ENCODE measurements at places on chromosomes 3 and 15.
A peak's percentile ranks its signal among the peaks of the same experiment; 100 is the strongest.

DNA sequence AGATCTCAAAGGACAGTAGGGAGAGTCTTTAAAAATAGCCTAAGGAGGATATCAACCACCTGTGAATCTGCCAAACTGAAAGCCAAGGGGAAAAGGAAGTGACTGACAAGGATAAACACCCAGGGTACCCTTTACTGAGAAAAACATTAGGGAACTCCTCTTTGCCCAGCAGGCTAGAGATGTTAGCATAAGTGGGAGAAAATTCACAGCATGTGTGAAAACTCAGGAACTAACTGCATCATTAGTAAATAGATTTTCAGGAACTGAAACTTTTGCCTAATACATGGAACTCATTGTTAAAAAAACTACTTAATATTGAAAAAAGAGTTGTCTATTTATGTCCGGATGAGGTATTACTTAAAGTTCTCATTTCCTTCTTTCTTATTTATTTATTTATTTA lies 375.5 kb downstream of the NTRK3 start:
- DNase-seq: no peak

- no peak for DNase-seq
Observed at GRCh38 chr3:59526999-59527398, 477.2 kb upstream of the CFAP20DC start.

DNA sequence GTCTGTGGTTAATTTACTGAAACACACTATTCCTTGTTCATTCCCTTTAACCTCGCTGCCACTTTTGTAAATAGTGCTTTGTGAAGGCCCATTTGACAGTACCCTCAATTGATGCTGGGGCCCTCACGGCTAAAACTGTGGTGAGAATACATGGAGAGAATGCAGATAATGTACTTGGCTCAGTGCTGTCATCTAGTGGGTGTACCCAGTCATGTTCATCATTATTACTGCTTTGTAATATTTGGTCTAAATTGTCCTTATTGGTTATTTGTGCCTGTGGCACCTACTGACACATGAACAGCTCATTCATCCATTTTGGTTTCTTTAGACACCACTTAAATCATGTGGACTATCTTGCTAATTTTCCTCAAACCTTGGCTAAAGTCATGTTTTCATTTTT lies 543.6 kb downstream of the EDEM1 start:
- DNase-seq: no peak

GRCh38 chr3:159029306-159030026 lies 227.6 kb downstream of the MFSD1 start:
- no peak for DNase-seq

- no peak for DNase-seq
Observed at GRCh38 chr15:70051948-70052633, 45.6 kb downstream of the TLE3 start.

GRCh38 chr3:13045241-13045903 lies 27.9 kb downstream of the IQSEC1 start:
- DNase-seq: no peak

GRCh38 chr3:130558366-130558765 lies 41.4 kb downstream of the COL6A6 start:
- no peak for DNase-seq

DNA sequence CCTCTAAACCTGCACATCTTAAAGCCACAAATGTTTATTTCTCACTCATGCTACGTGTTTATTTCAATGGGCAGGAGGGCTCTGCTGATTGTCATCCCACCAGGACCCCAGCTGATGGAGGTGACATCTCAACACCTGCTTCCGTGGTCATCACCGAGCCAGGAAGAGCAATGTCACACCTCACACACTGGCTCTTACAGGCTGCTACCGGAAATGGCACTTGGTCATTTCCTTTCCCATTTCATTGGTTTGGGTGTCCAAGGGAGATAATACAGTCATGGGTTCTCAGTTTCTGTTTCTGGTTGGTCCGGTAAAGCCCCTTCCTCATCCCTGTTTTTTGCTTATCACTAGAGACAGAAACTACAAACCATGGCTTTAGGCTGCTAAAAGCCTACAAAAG lies 41.9 kb downstream of the ABHD2 start:
- no peak for DNase-seq

GRCh38 chr3:171776839-171777583 lies 33.3 kb downstream of the PLD1 start:
- DNase-seq: peak; percentile 15

DNA sequence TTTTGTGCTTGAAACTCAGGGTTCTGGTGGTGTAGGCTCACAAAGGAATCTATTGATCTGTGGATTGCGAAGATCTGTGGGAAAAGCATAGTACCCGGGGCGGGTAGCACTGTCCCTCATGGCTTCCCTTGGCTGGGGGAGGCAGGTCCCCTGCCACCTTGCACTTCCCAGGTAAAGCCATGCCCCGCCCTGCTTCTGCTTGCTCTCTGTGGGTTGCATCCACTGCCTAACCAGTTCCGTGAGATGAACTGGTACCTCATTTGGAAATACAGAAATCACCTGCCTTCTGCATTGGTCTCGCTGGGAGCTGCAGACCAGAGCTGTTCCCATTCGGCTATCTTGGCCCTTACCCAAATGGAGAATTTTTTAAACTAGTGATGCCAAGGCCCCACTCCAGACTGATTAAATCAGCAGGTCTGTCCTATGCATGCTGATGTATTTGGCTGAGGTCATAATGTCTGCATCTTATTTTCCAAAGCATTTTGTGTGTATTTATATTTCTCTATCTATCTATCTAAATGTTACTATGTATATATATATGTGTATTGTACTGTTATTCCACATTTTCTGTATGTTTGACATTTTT lies 65.5 kb upstream of the SLC7A14 start:
- DNase-seq: no peak

DNA sequence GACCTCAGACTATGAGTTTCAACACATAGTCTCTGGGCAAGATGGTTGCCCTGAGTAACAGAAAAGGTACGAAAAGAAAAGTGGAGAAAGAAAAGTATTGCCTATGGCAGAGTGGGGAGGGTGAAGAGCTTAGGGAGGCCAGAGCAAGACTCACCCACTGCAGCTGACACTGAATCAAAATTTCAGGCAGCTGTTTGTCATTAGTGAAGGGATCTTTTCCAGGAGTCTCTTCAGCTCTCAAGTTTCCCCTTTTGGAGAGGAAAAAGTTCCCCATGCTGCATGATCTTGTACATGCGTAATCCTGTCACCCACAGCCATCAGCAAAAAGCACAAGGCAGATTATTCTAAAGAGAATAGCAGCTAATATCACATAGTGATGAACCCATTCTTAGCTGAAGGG lies 616.9 kb upstream of the GBE1 start:
- no peak for DNase-seq

GRCh38 chr3:160808838-160809237 lies 52.8 kb downstream of the PPM1L start:
- DNase-seq: peak; percentile 34

DNA sequence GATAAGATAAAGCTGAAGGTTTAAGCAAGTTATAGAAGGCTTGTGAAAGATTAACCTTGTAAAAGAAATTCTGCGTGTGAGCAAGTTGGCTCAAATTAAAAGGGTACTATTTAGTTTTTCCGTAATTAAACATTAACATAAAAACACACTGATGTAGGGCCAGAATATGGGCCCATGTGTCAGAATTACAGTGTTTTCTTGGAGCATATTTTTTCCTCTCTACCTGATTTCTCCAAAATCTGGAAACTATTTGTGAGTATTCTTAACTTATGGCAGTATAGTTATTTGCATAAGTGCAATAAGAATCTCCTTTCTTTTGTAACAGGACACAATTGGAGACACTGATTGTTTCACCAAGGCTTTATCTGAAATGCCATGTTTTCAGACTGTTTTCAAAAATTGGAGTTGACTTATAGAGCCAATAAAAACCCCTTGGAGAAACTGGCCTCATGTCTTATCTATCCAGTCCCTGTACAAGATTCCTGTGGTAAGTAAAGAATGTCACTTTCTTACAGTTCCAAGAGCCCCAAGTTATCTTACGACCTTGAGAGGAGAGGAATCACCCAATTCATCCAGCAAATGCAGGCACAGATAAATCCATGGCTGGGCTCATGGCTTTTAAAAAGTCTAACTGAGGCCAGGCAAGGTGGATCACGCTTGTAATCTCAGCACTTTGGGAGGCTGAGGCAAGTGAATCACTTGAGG lies 47.8 kb upstream of the P2RY1 start:
- DNase-seq: no peak

- DNase-seq: peak; percentile 52
Observed at GRCh38 chr3:42443819-42444436, 33.5 kb upstream of the LYZL4 start.

DNA sequence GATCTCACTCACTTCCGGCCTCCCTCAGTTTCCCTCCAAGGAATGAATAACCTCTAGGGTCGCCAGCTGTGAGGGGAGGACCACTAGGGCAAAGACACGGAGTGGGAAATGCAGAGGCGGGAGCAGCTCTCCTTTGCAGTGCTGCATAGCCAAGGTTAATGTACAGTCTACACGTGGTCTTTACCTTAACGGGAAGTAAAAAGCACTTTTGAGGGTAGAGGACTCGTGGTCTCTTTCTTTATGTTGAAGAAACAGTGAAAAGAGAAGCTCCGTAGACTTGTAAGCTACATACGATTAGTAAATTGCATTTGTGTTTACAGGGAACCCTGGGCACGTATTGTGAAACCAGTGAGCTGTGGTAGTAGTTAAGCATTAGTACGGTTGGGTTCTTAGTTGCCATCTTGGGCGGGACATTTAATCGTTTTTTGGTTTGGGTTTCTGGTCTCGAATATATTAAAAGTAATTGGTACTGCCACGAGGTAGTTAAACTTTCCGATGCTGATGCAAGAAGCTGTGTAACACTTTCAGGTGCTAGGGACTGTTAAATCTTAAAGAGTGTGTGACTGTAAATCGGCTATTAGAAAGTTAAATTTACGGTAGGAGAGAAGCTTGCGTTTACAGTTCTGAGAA lies 828 bp downstream of the U2SURP start:
- DNase-seq: no peak

DNA sequence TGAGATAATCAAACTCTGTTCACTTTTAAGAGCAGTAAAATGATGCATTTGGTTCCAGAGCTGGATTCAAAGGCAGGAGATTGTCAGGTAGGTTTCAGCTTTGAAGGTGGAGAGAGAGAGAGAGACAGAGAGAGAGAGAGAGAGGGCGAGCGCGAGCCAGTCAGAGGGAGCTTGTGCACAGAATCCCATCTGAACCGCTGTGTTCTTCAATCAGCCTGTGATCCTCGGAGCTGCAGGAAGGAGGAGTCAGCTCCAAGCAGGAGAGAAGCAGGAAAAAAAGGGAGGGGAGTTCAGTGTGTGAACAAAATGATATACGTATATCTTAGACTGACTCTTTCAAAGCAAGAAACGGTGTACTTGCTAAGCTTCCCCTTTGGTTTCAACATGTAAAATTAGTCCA lies at the start of gene GPR149:
Gene GPR149 (minus strand): TSS at position 177 of the 400 bp plus-strand sequence. CDS start 575 bp downstream, outside the sequence.
- no peak for DNase-seq

GRCh38 chr3:13785853-13786436 lies 93.9 kb downstream of the WNT7A start:
- no peak for DNase-seq

DNA sequence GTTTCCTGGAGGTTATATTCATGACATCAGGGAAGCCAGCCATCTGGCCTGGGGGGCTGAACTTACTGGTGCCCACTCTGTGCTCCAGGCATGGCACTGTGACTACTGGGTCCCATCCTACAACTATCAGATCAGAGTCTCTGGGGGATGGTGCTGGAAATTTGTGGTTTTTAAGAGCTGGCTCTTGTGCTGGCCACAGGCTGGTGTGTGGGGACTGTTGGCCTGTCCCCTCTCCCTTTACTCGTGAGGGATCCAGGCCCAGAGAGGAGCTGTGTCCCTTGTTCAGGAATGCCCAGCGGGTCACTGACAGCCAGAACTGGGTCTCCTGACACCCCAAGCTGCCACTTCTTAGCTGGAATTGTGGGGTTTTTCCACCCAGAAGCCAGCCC lies 44.5 kb upstream of the SEC22A start:
- no peak for DNase-seq

DNA sequence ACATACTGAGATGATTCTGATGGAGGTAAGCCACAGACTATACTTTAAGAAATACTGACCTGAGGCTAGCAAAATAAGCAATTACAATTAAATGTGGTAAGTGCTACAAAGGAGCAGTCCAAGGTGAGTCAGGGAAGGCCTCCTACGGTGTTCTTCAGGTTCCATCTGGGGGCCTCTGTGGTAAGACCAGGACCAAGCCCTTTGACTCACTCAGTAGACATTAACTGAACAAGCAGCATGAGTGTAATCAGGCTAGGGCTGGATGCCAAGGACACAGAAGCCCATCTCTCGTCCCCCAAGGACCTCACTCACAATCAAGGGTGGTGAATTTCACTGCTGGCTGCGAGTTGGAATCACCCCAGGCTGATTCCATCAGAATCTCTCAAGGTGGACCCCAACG lies 37.3 kb downstream of the DZIP1L start:
- no peak for DNase-seq

DNA sequence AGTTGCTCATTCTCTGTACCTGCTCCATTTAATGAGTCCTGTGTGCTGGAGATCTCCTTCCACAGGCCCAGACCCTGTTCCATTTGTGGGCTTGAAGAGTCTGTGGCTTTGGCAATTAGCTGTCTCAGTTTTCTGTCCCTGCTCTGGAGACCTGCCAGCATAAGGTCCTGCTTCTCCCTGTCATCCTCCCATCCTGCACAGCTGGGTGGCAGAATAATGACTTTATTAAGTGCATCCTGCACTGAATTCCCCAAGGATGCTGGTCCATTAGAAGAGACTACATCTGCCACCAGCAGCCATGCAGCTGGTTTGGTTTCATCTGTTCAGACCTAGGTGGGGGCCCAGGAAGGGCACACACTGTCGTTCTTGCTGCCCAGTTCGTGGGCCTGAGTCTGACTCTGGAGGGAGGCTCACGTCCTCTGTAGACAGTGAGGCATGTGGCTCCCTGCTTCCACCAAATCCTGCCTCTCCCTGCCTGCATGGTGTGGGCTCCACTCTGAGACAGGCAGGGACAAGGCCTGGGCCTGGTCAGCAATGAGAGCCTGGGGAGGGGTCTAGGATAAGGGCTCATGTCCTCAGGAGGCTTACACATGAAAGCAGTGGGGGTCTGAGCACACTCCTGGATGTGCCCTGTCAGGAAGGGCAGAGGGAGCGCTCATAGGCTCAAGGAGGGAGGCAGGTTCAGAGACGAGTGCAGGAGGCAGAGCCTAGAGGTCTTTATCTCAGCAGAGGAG lies 78.4 kb upstream of the PRR23E start:
- DNase-seq: no peak

DNA sequence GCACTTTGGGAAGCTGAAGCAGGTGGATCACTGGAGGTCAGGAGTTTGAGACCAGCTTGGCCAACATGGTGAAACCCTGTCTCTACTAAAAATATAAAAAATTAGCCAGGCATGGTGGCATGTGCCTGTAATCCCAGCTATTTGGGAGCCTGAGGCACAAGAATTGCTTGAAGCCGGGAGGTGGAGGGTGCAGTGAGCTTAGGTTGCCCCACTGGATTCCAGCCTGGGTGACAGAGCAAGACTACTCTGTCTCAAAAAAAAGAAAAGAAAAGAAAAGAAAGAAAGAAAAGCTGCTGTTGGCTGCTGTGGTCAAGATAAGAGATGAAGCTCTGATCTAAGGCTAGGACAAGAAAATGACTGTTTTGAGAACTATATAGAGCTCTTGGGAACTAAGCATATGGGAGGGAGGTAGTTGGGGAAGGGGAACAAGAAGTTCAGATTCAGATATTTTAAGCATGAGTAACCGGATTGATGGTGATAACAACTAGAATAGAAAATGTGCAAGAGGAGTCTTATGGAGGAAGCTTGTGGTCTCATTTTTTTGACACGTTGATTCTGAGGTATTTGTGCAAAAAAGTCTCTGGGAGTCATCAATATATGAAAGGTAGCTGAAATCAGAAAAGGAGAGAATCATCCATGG lies 25.7 kb downstream of the DNAH12 start:
- DNase-seq: no peak
